SJCRH30 (cell line): ENCODE measurements at places on chromosomes 4 and X.

DNA sequence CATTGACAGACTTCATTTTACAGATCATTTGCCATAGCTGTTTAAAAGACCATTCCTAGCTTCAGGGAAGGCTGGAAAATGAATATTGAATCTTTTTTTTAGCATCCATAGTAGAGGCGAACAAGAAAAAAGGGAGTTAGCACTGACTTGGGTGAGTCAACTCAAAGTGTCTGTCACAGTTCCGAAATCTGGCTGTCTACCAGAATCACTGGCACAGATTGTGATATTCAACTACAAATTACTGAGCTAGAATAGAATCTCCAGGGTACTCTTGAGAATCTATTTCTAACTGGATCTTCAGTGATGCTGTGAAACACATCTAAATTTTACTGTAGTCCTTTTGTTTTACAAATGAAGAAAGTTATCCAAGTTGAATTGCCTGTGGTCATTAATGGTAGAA, 31.5 kb downstream of the SEC24B start:
- DNase-seq: no peak

- no peak for DNase-seq
Measured at GRCh38 chr4:83408908-83409307, 46.7 kb downstream of the HELQ start.

DNA sequence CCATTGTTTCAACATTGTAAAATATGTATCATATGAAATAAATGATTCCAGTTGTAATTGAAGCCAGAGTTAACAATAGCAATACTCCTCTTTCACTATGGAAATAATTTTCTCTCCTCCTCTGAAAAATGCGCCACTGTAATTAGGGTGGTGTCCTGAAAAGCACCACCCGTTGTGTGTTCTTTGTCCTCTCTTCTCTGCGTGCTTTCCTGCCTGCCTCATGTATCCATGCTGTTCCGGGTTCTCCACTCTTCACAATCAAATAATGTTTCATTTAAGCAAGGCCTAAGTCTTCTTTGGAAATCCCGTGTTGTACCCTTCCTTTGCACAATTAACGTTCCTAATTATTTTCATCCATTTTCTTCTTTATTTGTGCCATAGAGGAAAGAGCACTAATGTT, 293.3 kb downstream of the ADGRL3 start:
- no peak for DNase-seq

DNA sequence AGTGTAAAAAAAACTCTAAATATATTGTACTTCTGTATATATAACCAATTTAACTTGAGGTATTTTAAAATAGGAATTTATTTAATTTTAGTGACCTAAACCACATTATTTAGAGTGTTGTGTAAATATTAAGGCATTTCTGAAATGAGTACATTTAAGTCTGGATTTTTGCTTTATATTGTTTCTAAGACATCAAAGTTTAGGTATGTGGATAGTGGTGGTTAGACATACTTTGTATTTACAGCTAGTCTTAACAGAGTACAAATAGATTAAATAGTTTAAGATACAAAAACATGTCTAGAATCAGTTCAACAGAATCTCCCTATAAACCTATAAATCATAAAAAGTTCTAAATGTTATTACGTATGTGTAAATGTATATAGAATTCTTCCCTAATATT, 588.5 kb downstream of the TRIML1 start:
- no peak for DNase-seq

GRCh38 chr4:141684785-141685184, 48.4 kb downstream of the IL15 start:
- no peak for DNase-seq

- no peak for DNase-seq
Measured at GRCh38 chr4:177229331-177229730, 80.3 kb upstream of the NEIL3 start.

DNA sequence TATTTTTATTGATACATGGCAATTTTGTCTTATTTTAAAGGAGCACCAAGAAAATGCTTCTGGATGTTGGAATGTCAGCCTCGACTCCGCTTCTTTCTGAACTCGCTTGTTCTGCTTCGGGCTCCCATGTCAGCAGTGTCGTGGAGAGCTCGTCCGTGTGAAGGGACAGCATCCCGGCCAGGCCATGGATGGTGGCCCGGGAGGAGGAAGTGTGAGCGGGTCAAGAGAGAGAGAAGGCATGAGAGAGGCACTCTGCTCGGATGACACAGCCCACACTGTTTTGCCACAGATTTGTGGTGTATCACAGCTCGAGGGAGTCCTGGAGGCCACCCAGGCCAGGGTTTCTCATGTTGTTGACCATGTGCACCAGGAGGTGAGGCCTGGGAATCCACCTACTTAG, 107.0 kb downstream of the TRAPPC11 start:
- DNase-seq: no peak

GRCh38 chr4:79235095-79235494, 90.8 kb downstream of the NAA11 start:
- no peak for DNase-seq
